ENCODE measurements at places on chromosomes 1 and 21.
A peak's percentile ranks its signal among the peaks of the same experiment; 100 is the strongest.

GRCh38 chr1:28329395-28330153 is 734 bp downstream of the MED18 start:
- no peak for DNase-seq

DNA sequence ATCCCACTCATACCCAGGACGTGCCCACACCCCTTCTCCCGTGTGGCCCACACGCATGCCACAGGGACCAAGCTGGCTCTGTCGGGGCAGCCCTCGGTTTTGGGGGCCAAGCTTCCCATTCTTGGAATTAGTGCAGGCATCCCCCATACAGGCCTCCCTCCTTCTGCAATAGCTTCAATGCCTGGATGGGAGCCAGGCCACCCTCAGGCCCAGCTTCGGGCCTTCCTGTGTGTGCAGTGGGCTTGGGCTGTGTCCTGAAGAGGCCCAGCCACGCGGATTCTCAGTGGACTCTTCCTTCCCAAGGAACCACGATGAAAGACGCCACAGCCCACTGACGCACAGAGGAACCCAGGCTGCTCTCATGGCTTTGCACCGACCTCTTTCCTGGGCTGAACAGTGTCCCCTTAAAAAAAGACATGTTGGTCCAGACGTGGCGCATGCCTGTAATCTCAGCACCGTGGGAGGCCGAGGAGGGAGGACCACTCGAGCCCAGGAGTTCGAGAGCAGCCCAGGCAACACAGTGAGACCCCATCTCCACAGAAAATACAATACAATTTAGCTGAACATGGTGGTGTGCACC is 3.4 kb downstream of the KRTAP10-11 start:
- DNase-seq = no peak

DNA sequence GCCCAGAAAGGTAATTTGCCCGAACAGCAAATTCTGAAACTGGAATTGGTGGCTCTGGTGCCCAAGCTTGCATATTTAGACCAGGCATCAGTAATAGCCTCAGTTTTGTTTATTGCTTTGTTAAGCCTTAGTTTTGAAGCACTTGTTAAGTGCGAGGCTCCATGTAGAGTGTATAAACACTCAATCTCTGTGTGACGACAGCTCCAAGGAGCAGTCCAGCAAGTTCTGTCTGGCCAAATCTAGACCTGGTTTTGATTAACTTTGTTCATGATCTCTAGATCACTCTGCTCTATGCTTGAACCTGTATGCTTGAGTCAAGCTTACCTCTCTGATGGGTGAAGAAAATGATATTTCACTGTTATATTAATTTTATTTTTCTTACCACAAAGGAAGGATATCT is 37.4 kb downstream of the DOP1B start:
- DNase-seq = no peak

DNA sequence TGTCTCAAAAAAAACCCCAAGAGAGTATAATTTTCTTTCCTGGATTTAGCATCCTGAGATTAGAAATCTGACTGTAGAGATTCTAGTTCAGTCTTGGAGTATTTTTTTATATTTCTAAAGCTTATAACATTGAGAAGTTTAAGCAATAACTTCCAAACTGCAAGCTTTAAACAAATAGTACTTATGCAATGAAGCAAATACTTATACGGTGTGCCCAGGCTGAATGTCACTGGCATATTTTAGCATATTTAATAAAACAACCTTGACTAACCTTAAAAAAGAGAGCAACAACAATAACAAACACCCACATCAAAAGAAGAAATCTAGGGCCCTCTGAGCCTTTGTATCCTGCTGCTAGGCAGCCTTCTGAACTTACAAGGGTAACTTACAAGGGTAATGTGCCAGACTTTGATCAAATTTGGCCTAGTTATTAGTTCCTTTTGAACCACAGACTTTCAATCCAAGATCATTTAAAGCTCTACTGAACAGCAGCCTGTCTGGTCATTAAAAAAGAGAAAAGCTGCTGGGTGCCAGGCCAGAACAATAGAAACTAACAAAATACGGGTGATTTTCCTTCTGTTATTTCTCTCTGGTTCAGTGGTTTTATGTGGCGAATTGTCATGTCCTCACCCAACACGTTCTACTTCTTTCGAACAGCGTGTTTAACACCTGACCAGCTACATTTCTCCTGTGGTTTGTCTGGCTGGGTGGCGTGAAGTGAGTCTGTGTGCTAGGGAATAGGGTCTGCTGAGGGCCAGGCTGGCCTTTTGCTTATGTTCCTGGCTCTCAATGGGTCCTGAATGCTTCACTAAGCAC is 16.2 kb downstream of the MTOR start:
- DNase-seq = no peak

- DNase-seq = no peak
These were observed 86.5 kb upstream of the IFFO2 start for GRCh38 chr1:19042675-19043578.

DNA sequence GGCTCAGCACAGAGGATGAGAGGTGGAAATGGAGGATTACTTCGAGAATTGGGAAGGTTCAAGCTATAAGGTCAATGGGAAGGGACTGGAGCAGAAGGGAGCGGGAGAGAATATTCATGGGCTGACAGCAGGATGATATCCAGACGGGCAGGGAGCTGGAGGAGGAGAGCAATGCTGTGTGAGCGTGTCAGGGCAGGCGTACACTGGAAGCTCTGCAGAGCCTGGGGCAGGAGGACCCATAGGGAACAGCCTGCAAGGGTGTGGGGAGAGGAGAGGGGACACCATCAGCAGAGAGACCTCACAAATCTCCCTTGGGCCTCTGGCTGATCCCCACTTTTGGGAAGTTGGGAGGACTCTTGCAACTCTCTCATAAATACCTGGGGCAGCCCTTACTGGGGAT is 13.7 kb downstream of the CSF1 start:
- DNase-seq = no peak

DNA sequence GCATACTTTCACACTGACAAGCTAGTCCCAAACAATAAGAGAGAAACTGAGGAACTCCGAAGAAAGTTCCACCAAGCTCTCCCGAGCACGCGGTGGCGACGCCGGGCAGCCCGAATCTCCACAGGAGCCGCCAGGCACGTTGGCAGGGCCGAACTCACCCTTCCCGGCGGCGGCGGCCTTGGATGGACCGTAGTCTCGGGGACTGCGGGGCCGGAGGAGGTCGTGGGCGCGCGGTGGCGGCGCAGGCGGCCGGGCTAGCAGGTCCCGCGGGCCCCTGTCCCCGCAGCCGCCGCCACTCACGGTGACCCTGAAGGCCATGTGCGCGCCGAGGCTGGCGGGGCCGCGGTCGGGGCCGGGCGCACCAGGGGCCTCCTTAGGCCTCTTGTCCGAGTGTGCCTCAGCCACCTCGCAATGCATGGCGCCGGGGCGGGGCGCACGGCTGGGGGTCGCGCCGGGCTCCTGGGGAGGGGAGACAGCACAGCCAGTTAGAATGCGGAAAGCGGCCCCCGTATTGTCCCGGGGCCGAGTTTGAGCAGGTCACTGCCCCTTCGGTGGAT is 1.2 kb downstream of the GLIS1 start:
- DNase-seq = no peak

GRCh38 chr1:1406821-1407635 is at the start of gene MRPL20:
Gene MRPL20, minus strand, starts transcription at chr1:1407293. Its CDS starts 76 bp downstream, at chr1:1407217.
- peak; percentile 92 for DNase-seq

DNA sequence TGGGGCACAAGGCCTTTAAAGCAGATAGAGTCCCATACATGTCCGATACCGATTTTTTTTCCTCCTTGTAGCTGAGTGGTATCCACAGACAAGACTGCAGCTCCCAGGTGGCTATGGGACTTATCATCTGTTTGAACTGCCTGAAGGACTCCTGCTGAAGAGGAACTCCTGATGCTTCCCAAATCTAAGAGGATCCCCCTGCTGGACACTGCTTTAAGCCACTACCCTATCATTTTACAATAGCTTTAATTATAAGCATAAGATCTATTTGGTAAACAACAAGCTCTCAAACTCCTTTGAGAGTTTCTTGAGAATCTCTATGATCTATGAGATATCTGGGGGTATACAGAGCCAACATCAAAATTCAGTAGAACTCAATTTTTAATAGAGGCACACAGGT is 11.7 kb downstream of the NDC1 start:
- no peak for DNase-seq

DNA sequence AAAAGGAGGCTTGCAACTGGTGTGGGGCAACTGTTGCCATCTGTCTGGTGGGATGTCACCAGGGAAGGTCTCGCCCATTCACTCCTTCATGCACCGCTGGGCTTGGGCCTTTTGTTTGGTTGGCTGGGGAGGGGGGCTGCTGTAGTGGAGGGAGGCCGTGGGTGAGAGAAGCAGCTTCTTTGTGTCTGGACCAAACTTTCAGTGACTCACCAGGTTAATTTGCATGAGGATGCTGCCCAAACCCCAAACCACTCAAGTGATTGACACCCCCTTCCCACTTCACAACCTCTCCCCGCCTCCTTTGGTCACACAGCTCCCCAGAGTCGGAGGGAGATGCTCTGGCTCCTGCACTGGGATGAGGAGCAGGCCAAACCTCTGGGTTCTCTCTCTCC is 19.7 kb downstream of the BTG2 start:
- DNase-seq = no peak

DNA sequence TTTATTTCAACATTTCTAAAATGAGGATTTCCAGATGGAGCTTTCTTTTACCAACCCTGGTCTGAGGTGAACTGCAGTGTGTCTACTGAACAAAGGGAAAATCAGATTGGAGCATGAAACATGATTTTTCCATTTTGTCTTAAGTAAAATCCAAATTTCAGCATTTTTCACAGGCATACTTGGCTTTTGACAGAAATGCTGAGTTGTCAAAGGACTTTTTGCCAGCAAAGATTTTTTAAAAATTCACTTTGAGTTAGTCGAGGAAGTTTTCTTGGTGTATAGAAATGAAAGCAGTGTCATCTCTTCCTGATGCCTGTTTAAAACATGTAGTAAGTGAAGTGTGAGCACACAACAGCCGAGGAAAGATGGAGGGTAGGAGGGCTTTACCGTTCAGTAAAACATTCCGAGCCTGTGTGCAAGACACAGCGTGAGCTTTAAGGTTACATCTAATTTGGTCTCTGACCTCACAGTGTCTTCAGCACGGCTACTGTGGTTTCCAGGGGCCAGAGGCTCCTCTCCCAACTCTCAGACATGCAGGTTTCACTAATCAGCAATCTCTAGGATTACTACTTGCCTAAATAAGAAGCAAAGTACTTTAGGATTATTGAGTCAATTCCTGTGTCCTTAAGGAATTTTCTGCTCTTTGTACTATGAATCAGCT is 45.9 kb downstream of the SAMD13 start:
- DNase-seq = no peak

GRCh38 chr1:188668083-188668482 is 1809.6 kb downstream of the BRINP3 start:
- DNase-seq = no peak

DNA sequence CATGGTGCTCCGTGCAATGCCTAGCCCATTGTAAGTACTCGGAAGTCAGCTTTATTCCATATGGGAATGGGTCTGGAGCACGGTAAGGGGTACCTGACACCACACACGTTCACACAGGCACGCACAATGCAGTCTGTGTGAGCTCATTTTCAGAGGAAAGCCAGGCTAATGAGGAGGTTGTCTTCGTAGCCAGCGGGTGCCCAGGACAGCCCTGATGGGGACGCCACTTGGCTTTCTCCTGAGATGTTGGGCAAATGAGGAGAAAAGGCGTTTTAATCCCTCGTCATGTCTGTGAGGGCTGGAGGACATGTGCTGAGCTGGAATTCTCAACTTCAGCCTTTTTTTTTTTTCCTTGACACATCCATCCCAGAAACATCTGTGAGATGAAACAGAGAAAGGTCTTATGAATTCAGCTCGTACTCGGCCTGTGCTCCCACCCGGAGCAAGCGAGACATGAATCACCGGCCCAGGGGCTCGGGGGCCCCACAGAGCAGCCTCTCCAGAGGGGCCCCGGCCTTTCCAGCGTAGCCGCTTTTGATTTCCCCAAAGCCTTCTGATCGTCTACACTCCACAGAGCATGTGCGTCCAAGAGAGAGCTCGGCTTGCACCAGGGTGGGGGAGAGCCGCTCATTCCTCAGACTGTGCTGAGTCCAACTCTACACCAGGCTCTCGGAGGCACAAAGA is 125.1 kb downstream of the EPHB2 start:
- no peak for DNase-seq

DNA sequence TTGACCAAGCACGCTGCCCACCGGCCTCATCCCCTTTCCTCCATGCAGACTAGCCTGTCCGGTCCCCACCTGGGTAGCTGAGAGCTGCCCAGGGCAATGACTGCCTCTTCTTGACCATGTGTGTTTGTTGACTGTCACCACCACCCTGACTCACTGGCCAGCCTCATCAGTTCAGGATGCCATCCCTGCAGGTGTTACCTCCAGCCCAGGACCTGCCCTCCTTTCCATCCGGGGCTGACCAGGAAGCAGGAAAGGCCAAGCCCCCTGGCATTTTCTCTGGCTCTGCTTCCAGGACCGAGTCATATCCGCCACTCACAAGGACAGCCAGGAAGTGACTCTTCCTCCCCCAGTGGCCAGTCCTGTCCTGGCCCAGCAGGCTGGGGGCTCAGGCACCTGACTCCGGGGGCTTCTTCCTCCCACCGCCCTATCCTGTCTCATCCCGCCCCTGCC is 17.1 kb downstream of the EPHA2 start:
- DNase-seq = no peak

GRCh38 chr1:4086921-4087320 is 186.8 kb upstream of the C1orf174 start:
- no peak for DNase-seq

GRCh38 chr1:241542199-241542907 is 10.2 kb downstream of the KMO start:
- DNase-seq = no peak

GRCh38 chr1:18339161-18339560 is 141.6 kb upstream of the KLHDC7A start:
- no peak for DNase-seq

GRCh38 chr1:207978441-207978840 is 67.5 kb upstream of the CD34 start:
- DNase-seq = no peak

DNA sequence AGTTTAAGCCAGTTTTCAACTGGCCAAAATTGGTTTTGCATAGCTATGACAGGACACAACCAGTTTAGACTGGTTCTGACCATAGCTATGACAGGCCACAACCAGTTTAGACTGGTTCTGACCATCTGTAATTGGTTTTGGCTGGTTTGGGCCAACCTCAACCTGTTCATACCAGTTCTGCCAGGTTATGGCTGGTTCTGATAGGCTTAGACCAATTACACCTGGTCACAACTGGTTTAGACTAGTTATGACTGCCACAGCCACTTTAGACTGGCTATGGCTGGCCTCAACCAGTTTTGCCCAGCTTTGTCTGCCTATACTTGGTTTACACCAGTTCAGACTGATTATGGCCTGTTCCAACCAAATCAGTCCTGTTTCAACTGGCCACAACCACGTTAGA is 353.2 kb upstream of the CAMK1G start:
- no peak for DNase-seq

Data from stimulated activated CD4-positive, alpha-beta T cell treated with anti-CD3 and anti-CD28 coated beads, TNF-alpha, amount 100 ng/mL, for 4 hours (primary cell).